NCI-H524 treated with DMSO at 0.1 percent for 48 hours (cell line): ENCODE measurements at places on chromosomes 13 and 19.

GRCh38 chr19:43634872-43635560, 4.6 kb downstream of the CADM4 start:
- DNase-seq, result no peak

DNA sequence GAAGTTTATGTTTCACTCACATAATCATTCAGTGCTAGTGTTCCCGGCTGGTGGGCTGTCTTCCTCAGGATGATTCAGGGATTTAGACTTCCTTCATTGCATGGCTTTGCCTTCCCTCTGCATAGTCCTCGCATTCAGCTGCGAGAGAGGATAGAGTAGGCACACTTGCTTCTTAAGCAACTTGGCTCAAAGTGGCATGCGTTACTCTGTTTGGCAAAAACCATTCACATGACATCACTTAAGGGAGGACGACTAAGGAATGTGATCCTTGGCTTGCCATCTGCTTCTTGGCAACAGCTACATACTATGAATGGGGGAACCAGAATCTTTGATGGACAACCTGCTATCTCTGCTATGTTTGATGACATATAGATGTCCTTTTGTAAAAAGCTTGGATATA, 359.3 kb downstream of the TDRD3 start:
- no peak for DNase-seq

- DNase-seq, result no peak
These were observed 322.3 kb downstream of the DLEU7 start for GRCh38 chr13:50521006-50521830.

DNA sequence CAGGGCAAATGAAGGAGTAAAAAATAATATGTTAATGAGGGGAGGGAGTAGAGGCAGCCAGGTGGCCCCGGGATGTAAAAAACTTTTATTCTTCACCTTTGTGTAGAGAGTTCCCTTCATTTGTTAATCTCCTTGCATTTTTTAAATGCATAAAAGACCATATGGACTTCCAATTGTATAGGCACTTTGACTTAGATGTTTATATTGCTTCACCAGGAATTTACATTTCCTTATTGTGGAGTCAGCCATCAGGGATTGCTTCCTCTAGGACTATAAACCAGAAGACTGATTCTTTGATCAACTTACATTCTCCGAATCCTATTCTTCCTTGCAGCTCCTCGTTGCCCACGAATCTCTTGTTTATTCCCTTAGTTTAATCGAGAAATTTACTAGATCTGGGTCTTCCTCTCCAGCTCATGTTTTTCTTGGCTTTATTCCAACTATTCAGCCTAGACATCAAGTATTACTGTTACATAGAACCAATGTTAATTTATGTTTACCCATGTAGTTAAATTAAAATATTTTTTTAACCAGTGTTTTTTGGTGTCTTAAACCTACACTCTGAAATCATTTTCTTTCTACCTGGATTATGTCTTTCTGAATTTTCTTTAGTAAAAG, 1187.0 kb upstream of the SLC10A2 start:
- peak; percentile 2 for DNase-seq

DNA sequence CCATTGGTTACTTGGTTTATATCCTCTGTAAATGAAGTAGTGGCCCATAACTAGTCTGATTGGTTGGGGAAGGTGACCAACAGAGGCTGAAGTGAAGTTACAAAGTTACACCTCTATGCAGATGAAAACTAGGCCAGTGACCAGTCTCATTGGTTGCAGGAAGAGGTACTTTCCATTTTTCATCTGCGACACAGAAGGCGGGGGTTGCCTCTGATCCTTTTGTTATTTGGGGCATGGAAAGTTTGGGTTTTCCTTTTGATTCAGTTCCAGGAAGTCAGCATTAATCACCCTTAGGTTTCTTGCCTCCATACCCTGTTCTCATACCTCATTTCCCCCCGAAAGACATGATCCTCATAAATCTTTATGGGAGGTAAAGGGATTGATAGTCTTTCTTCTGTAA, 20.2 kb downstream of the ZNF544 start:
- DNase-seq, result no peak

- no peak for DNase-seq
These were observed 4.3 kb upstream of the DUXA start for GRCh38 chr19:57171551-57172081.

- DNase-seq, result no peak
These were observed 27.9 kb downstream of the RCBTB2 start for GRCh38 chr13:48505012-48505411.

DNA sequence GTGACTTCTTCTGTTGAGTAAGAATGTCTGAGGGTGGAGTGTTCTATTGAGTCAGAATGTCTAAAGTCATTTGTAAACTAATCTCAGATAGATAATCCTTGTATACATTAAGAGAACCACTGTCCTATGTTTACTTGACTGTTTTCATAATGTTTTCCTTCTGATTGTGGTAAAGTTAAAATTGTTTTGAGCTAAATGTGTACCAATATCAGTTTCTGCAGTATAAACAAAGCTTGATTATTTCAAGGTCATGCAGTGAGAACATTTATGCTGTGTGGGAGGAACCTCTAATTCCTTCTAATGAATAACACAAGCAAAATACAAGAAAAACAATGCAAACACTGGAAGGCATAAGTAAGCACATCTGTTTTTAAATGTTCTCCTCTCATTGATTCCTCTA, 434.6 kb downstream of the FGF14 start:
- DNase-seq, result no peak

DNA sequence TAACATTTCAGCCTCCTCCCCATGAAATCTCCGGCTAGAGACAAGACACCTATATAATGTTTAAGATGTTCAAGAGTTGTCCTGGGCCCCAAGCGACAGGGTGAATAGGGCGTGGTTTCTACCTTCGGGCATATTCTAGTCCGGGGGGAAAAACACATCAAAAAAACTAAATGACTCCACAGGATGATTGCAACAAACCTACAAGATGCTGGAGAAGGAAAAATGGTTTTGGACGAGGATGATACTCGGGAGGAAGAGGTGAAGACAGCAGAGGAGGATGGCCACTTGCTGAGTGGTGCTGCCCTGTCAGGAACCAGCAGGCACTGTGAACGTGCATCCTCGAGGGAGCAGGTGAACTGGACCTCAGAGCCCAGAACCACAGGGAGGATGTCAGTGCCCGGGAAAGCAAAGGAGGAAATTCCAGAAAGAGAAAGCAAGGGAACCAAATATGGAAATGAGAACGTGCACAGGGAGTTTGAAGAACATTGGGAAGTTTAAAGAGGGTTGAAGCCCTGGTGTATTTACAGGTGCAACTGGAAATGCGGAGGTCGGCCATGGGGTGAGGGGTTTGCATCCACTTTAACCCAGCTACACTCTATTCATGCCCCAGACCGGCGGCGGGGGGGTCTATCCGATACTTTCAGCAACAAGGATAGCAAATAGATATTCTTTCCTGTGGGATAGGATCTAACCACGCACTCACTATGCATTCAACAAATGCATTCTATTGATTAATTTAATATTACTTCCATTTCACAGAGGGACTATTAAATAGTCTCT, 50.6 kb downstream of the COL4A1 start:
- DNase-seq, result no peak

DNA sequence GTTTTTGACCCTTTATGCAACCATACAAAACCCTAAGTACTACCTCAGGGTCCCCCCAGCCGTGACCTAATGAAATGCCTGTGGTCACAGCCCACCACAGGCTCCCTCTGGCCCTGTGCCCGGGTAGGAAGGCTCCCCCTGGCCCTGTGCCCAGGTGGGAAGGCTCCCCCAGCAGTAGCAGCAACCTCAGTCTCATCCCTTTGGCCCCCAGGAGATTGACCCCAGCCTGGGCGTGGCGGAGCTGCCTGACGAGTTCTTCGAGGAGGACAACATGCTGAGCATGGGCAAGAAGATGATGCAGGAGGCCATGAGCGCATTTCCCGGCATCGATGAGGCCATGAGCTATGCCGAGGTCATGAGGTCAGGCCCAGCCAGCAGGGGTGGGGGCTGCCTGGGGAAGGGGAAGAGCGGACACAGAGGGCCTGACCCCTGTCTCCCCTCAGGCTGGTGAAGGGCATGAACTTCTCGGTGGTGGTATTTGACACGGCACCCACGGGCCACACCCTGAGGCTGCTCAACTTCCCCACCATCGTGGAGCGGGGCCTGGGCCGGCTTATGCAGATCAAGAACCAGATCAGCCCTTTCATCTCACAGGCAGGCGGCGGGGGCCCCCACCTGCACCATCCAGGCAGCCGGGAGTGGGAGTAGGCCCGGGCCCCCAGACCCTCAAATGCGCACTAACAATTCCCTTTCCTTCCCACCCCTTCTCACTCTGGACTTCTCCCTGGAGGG, 6.3 kb upstream of the BEST2 start:
- no peak for DNase-seq

DNA sequence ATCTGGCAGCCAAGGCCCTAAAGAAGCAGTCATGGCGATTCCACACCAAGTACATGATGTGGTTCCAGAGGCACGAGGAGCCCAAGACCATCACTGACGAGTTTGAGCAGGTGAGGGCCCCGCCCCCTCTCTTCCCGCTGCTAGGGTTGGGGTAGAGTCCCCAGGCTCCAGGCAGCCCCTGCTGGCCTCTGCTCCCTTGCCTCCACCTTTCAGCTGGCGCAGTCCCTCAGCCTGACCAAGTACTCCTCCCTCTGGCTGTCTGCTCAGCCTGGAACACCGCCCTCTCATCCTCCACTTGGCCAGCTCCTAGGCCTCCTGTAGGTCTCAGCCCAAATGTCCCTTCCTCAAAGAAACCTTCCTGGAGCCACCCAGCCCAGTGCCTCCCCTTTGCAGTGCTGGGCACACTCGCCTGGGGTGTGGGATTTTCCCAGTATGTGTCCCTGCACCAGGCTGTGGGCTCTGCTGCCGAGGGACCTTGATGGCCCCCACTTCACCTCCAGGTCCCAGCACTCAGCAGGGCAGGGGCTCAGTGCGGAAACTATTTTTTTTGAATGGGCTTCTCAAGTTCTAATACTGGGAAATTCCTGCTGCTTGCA, 5.7 kb downstream of the LENG1 start:
- no peak for DNase-seq
